T-helper 2 cell treated with Interferon-gamma antibody and Interleukin-4, amounts not matched to agents 5 μg/mL and 100 μg/mL, for 36 hours (primary cell): ENCODE measurements at places on chromosomes 4 and X.

- H3K4me3 ChIP-seq, result no peak overlapping the region
- DNase-seq, result no peak
- no peaks in the 10 kb centered on the region for H3K4me1 ChIP-seq
- H3K27me3 ChIP-seq, result no peaks in the 10 kb centered on the region
- H3K27ac ChIP-seq, result no peak overlapping the region
Observed at GRCh38 chr4:171565130-171565788, 247.9 kb upstream of the GALNTL6 start.

DNA sequence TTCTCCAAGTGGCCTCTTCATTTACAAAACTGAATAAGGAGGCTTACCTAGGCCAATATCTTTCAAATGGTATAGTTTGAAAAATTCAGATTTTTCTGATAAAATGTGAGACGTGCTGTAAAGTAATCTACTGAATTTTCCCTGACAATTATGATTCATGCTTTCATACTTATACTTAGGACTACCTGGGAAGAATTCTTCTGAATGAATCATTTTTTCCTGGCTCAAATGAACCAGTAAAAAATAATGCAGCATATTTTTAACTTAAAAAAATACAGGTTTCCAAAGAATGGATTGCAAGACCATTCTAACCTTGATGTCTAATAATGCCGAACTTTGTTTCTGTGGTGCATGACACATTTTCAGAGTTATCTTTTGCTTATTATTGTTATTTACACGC lies 375.4 kb downstream of the ZNF674 start:
- H3K36me3 ChIP-seq, result no peaks in the 10 kb centered on the region
- no peak for DNase-seq
- no peak overlapping the region for H3K4me3 ChIP-seq
- H3K4me1 ChIP-seq, result no peaks in the 10 kb centered on the region
- H3K27me3 ChIP-seq, result no peaks in the 10 kb centered on the region

GRCh38 chrX:118726396-118726795 lies 1.0 kb upstream of the IL13RA1 start:
- peaks cover 3% of the 10 kb centered on the region for H3K4me1 ChIP-seq
- H3K4me3 ChIP-seq, result peak overlapping the region; percentile 48
- DNase-seq, result no peak
- no peaks in the 10 kb centered on the region for H3K36me3 ChIP-seq
- peaks cover 42% of the 10 kb centered on the region for H3K27me3 ChIP-seq
- H3K27ac ChIP-seq, result no peak overlapping the region

DNA sequence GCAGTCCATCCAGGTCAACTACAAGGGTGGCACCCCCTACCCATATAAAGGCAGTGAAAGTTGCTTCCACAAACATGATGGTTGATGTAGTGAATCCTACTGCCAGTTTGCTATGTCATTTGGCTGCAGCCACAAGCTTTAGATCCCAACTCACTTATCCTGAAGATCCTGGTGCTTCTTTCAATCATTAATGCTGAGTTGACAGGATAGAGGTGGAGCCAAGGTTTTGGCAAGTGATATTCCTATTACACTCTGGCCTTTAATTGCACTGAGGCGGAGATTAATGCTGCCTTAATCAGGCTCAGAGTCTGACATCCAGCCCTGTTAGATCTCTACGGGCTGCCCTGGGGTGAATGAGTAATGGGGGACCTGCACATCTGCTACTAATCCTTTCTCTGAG lies 542.4 kb upstream of the ARX start:
- H3K4me1 ChIP-seq, result no peaks in the 10 kb centered on the region
- H3K4me3 ChIP-seq, result no peak overlapping the region
- no peaks in the 10 kb centered on the region for H3K27me3 ChIP-seq

GRCh38 chr4:161704653-161705052 lies 459.1 kb downstream of the FSTL5 start:
- H3K4me3 ChIP-seq, result no peak overlapping the region
- DNase-seq, result no peak
- no peaks in the 10 kb centered on the region for H3K4me1 ChIP-seq
- H3K27me3 ChIP-seq, result no peaks in the 10 kb centered on the region

DNA sequence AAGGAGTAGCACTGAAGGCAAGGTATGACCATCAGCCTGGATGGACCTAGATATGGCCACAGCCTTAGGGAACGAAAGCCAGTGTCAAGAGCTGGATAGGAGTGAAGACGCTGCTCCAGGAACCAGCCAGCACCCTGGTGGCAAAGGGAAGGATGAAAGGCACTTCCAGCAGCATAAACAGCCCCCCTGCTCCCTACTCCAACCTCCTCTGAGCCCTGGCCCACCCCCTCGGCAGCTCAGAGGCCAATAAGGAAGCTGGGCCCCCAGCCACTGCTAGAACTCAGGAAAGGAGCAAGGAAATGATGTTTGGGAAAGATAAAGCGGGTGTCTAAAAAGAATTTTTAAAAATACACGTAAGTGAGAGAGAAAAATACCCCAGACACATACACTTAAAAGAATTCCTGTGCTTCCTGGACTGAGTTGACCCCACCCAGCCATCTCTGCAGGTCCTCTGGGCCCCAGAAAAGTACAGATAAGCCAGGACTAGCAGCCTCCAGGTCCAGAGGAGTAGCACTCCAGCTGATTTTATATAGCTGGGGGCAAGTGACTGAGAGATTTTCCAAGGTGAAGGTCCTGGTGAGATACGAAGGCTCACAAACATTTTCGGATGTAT lies 170.4 kb downstream of the SHROOM4 start:
- H3K27me3 ChIP-seq, result no peaks in the 10 kb centered on the region
- no peaks in the 10 kb centered on the region for H3K4me1 ChIP-seq
- no peak overlapping the region for H3K4me3 ChIP-seq
- no peak for DNase-seq
- no peaks in the 10 kb centered on the region for H3K36me3 ChIP-seq
- no peak overlapping the region for H3K27ac ChIP-seq

GRCh38 chrX:105845631-105846030 lies 23.3 kb downstream of the NRK start:
- H3K4me1 ChIP-seq, result no peaks in the 10 kb centered on the region
- no peak for DNase-seq
- H3K36me3 ChIP-seq, result no peaks in the 10 kb centered on the region
- no peak overlapping the region for H3K27ac ChIP-seq
- H3K4me3 ChIP-seq, result no peak overlapping the region

GRCh38 chr4:121711263-121712000 lies 14.7 kb upstream of the ANXA5 start:
- no peak overlapping the region for H3K27ac ChIP-seq
- H3K36me3 ChIP-seq, result peaks cover 1% of the 10 kb centered on the region
- peak overlapping the region; percentile 24 for H3K4me3 ChIP-seq
- DNase-seq, result peak; percentile 71
- peaks cover 45% of the 10 kb centered on the region for H3K27me3 ChIP-seq

GRCh38 chrX:136059350-136059749 lies 74.1 kb downstream of the SLC9A6 start:
- DNase-seq, result no peak
- peaks cover 7% of the 10 kb centered on the region for H3K4me1 ChIP-seq
- H3K27ac ChIP-seq, result no peak overlapping the region
- H3K27me3 ChIP-seq, result no peaks in the 10 kb centered on the region
- no peaks in the 10 kb centered on the region for H3K36me3 ChIP-seq
- no peak overlapping the region for H3K4me3 ChIP-seq

DNA sequence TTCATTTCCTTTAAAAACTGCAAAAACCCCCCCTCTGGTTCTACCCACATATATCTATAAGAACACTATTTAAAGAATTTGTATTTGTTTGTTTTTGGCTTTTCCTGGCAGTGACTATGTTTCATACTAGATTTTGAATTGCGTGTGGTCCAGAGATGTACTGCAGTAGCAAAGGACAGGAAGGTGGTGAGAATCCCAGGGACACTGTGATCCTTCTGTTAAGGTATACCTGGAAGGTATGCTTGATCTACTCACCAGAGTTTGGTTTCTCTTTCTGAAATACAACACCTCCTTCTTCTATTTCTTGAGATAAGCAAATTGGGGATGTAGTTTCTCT lies 129.6 kb upstream of the RASGEF1B start:
- H3K4me1 ChIP-seq, result no peaks in the 10 kb centered on the region
- H3K27me3 ChIP-seq, result no peaks in the 10 kb centered on the region
- no peaks in the 10 kb centered on the region for H3K36me3 ChIP-seq
- DNase-seq, result no peak
- H3K27ac ChIP-seq, result no peak overlapping the region

GRCh38 chrX:69028006-69028760 lies 137.1 kb downstream of the PJA1 start:
- no peaks in the 10 kb centered on the region for H3K4me1 ChIP-seq
- no peaks in the 10 kb centered on the region for H3K27me3 ChIP-seq
- no peak overlapping the region for H3K27ac ChIP-seq
- H3K4me3 ChIP-seq, result no peak overlapping the region
- no peak for DNase-seq
- no peaks in the 10 kb centered on the region for H3K36me3 ChIP-seq

DNA sequence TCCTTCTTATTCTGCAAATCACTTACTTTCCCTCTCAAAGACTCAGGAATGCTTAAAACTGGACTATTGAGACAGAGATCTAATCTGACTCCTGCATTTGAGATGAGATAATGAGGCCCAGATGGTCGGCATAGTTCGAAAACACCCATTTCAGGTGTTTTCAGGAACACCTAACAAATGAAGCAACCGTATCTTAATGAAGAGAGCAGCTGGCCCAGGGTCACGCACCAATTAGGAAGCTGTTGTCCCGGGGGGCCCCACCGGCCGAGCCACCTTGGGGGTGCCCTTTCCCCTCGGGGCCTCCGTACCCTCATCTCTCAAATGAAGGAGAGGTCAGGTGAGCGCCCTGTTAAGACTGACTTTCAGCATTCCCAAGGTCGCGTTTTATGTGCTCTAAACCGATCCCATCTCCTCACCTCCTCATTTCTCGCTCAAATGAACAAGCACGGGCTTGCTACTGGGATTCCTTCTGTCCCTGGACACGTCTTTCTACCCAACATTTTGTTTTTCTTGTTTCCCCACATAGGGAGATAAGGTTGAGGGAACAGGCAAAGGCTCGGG lies 824 bp downstream of the LRPAP1 start:
- H3K27me3 ChIP-seq, result peaks cover 12% of the 10 kb centered on the region
- peak overlapping the region; percentile 100 for H3K4me3 ChIP-seq
- H3K27ac ChIP-seq, result no peak overlapping the region
- peaks cover 11% of the 10 kb centered on the region for H3K4me1 ChIP-seq
- peaks cover 2% of the 10 kb centered on the region for H3K36me3 ChIP-seq

- H3K4me3 ChIP-seq, result no peak overlapping the region
- H3K27ac ChIP-seq, result no peak overlapping the region
Observed at GRCh38 chr4:7781993-7782392, 157.7 kb downstream of the AFAP1 start.

DNA sequence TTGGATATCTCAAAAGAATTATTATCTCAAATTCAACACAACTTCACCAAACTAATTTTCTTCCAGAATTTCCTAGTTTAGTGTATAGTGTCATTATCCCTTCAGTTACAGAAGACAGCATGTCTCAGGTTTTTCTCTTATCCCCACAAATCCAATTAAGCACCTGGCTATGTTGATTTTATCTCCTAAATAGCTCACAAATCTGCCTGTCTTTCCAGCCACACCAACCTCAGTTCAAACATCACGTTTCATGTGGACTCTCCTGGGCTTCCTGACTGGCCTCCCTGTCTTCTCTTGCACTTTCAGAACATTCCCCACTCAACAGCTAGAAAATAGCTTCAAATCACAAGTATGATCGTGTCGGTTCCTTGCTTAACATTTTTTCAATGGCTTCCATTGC lies 14.8 kb downstream of the STK32B start:
- DNase-seq, result no peak
- H3K27ac ChIP-seq, result no peak overlapping the region
- H3K36me3 ChIP-seq, result no peaks in the 10 kb centered on the region
- no peak overlapping the region for H3K4me3 ChIP-seq
- H3K27me3 ChIP-seq, result no peaks in the 10 kb centered on the region

GRCh38 chr4:47829438-47829837 lies 8.4 kb downstream of the CORIN start:
- peaks cover 23% of the 10 kb centered on the region for H3K27me3 ChIP-seq
- H3K4me1 ChIP-seq, result peaks cover 15% of the 10 kb centered on the region
- H3K4me3 ChIP-seq, result no peak overlapping the region

- no peak overlapping the region for H3K4me3 ChIP-seq
- H3K27me3 ChIP-seq, result no peaks in the 10 kb centered on the region
- peaks cover 2% of the 10 kb centered on the region for H3K4me1 ChIP-seq
Observed at GRCh38 chrX:77693594-77693993, 92.4 kb downstream of the ATRX start.

GRCh38 chr4:43410636-43411035 lies 518.1 kb downstream of the GRXCR1 start:
- no peak for DNase-seq
- no peak overlapping the region for H3K27ac ChIP-seq
- H3K36me3 ChIP-seq, result no peaks in the 10 kb centered on the region
- H3K4me1 ChIP-seq, result no peaks in the 10 kb centered on the region
- H3K27me3 ChIP-seq, result no peaks in the 10 kb centered on the region
- no peak overlapping the region for H3K4me3 ChIP-seq

- H3K27me3 ChIP-seq, result no peaks in the 10 kb centered on the region
- no peak for DNase-seq
- no peak overlapping the region for H3K4me3 ChIP-seq
- no peak overlapping the region for H3K27ac ChIP-seq
Observed at GRCh38 chr4:99753931-99754330, 62.7 kb upstream of the DAPP1 start.

DNA sequence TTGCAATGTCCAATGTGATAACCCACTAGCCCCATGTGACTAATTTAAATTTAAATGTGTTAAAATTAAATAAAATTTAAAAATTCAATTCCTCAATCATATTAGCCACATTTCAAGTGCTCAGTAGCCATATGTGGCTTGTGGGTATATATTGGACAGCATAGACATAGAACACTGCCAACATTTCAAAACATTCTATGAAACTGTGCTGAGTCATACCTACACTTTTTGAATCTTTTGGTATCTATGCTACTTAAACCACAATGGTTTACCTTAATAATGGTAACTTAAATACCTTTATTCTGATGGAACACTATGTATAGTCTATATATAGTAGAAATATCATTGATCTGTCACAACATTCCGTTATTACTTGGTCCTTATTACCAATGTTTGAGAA lies 223.4 kb upstream of the ATOH1 start:
- H3K4me1 ChIP-seq, result no peaks in the 10 kb centered on the region
- H3K27me3 ChIP-seq, result no peaks in the 10 kb centered on the region
- no peaks in the 10 kb centered on the region for H3K36me3 ChIP-seq
- H3K4me3 ChIP-seq, result no peak overlapping the region
- DNase-seq, result no peak

GRCh38 chrX:53471346-53471745 lies 37.2 kb upstream of the HSD17B10 start:
- no peak overlapping the region for H3K27ac ChIP-seq
- H3K4me3 ChIP-seq, result no peak overlapping the region
- no peaks in the 10 kb centered on the region for H3K4me1 ChIP-seq
- no peak for DNase-seq
- peaks cover 5% of the 10 kb centered on the region for H3K27me3 ChIP-seq

DNA sequence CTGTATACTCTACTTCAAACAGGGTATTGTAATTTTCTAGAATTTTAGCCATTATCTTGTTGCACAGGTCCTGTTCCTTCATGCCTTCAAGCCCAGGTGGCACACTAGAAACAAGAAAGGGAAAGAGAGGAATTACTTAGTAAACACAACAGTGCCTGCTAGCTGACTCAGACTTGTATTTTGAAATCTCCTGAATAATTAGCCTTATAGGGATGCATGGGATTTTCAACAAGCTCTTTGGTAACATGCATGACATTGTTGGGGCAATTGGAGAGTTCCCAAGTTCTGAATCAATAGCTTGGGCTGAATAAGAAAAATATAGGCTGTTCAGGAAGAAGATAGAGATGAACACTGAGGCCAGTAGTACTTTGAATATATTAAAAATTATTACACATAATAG lies 118.8 kb downstream of the FAM13A start:
- no peaks in the 10 kb centered on the region for H3K36me3 ChIP-seq
- peaks cover 11% of the 10 kb centered on the region for H3K4me1 ChIP-seq
- H3K4me3 ChIP-seq, result no peak overlapping the region
- no peak overlapping the region for H3K27ac ChIP-seq
